Memory B cell (primary cell): ENCODE measurements at places on chromosomes 3 and 15.

GRCh38 chr3:54356261-54357045, 234.1 kb downstream of the CACNA2D3 start:
- no peak for DNase-seq

GRCh38 chr15:49286649-49287404, 116.8 kb downstream of the GALK2 start:
- no peak for DNase-seq

DNA sequence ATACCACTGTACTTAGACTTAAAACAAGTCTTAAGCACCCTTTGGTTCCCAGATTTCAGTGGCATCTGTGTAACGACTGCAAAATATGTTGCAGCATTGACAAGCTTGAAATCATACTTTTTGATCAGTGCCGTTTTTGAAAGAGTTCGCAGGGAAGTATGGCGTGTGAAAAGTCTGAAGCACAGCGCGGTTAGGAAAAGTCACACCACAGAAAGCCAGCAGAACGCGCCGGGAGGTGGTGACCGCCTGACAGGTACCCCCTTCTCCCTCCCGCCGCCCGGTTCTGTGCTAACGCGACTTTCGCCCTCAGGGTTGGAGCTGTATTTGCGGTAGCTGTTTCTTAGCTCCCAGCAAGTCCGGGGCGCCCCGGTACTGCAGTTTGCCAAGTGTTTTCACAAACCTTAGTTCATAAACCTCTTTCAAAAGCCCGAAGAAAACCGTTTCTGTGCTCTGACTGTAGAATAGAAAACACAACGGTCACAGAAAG, 481 bp upstream of the CRYBG3 start:
- DNase-seq, result no peak

- no peak for DNase-seq
Measured at GRCh38 chr15:33080006-33080405, 114.5 kb downstream of the FMN1 start.

- no peak for DNase-seq
Measured at GRCh38 chr3:168250415-168250861, 154.7 kb upstream of the GOLIM4 start.

GRCh38 chr3:122006267-122006666, 15.8 kb downstream of the ILDR1 start:
- DNase-seq, result no peak

- no peak for DNase-seq
Measured at GRCh38 chr15:69232765-69233164, 65.9 kb upstream of the PAQR5 start.

DNA sequence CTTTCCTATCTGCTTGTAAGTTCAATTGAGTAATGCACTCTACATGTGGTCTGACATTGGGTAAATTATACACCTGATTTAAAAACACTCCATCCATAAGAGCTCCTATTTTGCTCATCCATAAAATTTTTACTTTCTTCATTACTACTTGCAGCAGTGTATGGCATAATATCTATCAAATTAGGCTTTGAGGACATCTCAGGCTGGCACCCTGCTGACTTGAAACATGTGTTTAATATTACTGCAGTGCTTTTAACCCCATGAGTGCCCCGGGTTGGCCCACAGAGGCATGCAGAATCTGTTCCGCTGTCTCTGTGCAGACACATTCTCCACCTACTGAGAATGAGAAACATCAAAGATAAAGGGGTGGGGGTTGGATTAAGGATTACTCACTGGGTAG, 249.9 kb upstream of the DNAJC19 start:
- no peak for DNase-seq

DNA sequence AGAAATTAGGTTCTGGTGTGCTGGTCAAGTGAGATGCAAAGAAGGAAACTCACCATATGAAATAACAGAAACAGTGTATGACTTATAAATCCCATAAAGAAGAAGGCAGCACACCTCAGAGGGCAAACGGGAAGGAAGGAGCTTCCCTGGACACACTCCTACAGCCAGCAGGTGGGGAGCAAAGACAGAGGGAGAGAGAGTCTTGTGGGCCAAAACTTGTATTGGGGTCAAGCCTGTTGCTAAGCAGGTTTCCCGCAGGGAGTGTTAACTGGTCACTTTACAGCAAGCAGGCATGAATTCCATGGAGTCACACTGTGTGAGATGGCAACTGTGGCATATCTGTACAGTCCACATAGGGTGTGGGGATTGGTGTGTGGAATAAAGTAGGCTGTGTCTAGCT, 222.9 kb upstream of the NDN start:
- no peak for DNase-seq

- no peak for DNase-seq
Measured at GRCh38 chr3:119184796-119185570, 11.6 kb downstream of the UPK1B start.

- DNase-seq, result no peak
Measured at GRCh38 chr3:140219923-140220452, 285.0 kb downstream of the CLSTN2 start.

- no peak for DNase-seq
Measured at GRCh38 chr3:138327831-138328230, 1.8 kb downstream of the NME9 start.

- no peak for DNase-seq
Measured at GRCh38 chr15:63231706-63232105, 42.3 kb downstream of the RAB8B start.

DNA sequence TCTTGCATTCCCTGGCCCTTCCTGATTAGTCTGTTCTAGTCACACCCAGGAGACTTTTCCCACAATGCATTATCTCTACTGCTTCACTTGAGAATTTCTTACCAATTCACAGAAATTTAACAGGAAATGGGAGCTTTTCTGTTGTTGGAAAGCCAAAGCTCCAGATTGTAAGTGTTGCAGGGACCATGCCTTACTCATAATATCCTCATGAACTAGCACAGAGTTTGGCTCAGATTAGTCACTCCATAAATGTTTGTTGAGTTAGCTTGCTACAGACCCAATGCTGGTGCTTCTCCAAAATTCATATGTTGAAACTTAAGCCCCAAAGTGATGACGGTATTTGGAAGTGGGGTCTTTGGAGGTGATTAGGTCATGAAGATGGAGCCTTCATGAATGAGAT, 232.6 kb downstream of the GAP43 start:
- no peak for DNase-seq

DNA sequence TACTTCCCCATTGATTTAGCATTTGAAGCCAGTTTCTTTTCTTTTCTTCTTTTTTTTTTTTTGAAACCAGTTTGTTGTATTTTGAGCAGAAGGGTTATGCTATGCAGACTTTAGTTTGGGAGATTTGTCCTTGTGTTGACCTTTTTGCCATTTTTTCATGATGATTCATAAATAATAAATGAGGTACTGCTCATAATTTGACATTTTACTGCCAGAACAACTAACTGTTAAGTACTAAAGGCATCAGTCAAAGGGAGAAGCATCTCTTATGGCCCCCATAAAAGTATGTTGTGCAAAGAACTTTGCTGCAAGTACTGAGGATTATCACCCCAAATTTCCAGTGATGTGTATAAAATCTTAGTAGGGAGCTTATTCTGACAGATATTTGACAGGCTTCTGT, 1.7 kb upstream of the GPR87 start:
- no peak for DNase-seq

GRCh38 chr3:139440639-139441556, 35.4 kb downstream of the RBP2 start:
- DNase-seq, result no peak

DNA sequence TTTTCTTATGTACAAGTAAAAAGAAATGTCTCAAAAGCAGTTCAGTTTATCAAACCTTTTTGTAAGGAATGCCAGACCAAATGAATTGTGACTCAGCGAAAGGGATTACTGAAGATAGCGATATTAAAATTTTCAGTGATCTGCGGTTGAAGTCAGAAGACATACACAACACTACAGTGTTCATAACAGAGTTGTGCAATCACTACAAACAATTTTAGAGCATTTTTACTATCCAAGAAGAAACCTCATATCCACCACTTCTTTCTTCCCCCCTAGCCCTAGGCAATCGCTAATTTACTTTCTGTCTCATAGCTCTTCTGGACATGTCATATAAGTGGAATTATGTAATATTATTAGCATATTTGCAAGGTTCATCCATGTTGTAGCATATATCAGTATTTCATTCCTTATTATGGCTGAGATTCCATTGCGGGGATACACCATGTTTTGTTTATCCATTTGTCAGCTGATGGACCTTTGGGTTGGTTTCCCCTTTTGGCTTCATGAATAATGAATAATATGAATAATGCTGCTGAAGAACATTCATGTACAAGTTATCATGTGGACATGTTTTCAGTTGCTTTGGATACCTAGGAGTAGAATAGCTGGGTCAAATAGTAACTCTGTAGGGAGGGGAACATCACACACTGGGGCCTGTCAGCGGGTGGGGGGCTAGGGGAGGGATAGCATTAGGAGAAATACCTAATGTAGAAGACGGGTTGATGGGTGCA, 23.6 kb upstream of the ALPK3 start:
- DNase-seq, result no peak

DNA sequence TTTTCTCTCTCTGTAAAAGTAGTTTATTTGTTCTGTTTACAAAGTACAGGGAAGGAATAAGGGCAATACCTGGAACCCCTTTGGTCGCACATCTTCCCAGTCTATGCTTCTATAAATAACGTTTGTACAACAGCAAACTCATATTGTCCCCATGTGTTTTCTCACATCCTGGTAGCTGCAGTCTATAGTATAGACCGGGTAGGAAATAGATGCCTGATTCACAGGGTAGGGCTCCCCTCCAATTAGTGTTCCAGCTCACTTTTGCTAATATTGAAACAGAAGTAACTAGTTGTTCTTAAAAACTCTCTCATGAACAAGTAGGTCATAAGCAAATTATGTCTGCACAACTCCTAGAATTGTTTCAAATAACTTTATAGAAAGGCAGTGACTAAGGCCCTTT, 17.7 kb downstream of the ATG7 start:
- DNase-seq, result no peak

DNA sequence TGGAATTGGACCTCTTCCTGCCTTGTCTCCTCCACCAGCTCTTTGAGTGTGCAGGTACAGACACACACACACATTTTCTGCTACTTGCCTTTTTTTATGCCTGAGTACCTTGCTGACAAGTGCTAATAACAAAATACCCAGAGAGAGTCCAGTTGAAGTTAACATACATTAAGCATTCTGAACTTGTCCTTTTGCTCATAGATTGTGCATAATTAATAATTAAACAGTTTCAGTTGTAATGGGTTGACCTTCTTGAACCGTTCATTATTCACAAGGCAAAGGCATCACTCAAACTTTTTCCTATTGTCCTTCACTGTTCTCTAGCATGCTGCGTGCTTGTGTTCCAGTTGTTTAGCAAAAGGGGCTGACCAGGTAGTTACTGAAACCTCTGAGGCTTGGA, 59.6 kb upstream of the SKOR1 start:
- DNase-seq, result no peak

- DNase-seq, result no peak
Measured at GRCh38 chr3:191070762-191071403, 128.2 kb upstream of the OSTN start.

GRCh38 chr15:88115486-88116152, 140.9 kb downstream of the NTRK3 start:
- DNase-seq, result no peak

GRCh38 chr3:45224824-45225464, 1.1 kb downstream of the TMEM158 start:
- no peak for DNase-seq

GRCh38 chr3:156617145-156617544, 57.2 kb upstream of the TIPARP start:
- no peak for DNase-seq

DNA sequence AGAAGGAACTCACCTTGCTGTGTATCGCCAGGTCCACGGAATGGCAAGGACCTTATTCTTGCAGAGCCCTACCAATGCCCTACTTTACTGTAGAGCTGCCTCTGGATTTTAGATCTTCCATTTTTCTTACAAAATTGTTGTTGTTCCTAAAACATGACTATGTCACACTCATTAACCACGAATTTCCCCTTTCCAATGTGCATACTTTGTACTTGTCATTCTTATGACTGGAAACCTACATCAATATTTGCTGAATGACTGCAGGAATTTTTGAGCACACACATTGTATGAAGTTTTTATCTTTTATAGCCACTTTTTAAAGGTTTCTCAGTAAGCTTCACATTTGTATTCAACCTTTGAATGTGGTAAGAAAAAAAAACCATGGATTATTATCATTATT, 35.9 kb upstream of the CMSS1 start:
- no peak for DNase-seq

DNA sequence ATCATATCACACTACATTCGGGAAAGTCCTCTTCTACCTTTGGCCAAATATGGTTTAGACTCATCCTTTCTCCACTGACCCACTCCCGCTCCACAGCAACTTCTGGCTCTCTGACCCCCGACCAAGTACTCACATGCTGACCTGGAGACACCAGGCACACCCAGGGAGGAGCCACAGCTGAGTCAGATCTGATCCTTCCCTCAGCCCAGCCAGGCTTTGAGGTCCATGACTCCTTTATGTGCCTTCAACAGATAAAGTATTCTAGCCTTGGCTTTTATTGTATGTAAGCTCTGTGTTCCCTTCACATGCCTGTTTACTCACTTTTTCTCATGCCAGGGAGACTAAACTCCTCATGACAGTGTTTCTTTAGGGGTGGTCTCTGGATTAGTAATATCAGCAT, 166.9 kb upstream of the UMPS start:
- DNase-seq, result no peak

DNA sequence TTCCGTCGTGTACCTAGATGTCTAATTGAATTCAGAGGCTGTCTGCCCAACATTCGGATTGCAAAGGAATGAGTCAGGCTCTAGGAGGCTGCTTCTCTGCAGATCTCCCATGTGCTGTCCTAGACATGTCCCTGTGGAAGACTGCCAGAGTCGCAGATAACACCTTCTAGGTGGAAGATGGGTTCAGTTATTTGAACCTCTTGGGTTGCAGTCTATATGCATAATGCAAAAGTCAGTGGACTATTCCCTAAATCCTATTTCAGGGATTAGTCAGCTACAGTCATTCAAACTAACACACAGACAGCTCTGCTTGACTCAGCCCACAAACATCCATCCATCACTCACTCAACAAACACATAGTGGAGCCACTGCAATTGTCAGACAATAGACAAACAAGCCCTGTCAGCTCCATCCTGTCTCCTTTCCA, 300.0 kb upstream of the CTNNB1 start:
- DNase-seq, result no peak

DNA sequence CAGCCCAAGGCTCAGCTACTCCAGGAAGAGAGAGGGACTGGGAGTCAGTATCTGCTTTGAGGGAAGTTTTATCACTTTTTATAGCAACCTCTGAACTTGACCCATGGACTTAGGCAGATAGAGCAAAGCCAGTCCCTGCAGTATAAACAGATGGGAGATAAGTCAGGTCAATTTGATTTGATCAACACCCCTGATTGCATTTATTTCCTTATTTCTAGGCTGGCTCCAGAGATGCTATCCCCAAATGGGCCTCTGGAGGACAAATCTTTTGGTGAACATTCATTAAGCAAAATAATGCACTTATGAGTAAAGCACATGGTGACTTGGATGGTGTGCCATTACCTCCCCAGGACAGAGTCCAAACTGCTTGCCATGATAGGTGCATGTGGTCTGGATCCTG, 8.9 kb upstream of the IDH3A start:
- DNase-seq, result no peak

DNA sequence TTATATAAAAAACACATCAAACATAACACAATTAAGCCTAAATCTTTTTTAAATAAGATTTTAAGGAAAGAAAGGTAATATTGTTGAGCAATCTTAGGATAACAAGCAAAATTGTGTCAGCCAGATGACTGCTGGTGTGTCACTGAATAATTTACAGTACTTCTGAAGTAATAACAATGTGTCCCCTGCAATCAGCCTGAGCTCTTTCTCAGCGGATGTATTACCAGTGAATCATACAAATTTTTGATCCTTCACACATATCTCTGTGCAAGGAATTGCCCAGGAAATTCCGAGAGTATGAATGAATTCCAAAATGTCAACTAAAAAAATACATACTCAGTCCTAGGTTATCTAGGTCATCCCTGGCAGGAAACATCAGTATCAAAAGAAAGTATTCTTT, 76.6 kb upstream of the PTX3 start:
- DNase-seq, result no peak
